Right hindlimb (tissue), 1 donor: ENCODE measurements at places on chromosomes 12 and 14.

- no peak for DNase-seq
These were observed 117.7 kb upstream of the GARIN2 start for GRCh38 chr14:67071506-67071905.

- DNase-seq = no peak
These were observed 114.4 kb downstream of the LMNTD1 start for GRCh38 chr12:25438638-25439037.

GRCh38 chr14:32587461-32587860 is 258.4 kb downstream of the AKAP6 start:
- no peak for DNase-seq

GRCh38 chr14:99035268-99035667 is 236.7 kb downstream of the BCL11B start:
- peak; percentile 70 for DNase-seq

DNA sequence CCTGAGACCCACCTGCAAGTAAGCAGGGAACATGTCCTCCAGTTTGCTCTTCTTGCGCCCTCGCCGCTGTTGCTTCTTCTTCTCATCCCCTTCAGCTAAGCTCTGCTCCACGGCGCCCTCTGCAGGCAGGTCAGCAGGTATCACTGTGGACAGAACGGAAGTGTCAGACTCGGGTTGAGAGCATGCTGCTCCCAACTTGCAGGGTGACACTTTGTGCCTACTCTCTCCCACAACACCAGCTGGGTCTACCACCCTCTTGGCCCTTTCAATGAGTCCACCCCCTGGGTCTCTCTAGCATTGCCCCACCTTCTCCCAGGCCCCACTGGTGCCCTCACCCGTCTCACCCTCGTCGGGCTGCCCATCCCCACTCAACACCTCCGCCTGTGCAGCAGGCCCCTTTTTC is 16.7 kb downstream of the KMT2D start:
- no peak for DNase-seq

- DNase-seq = no peak
These were observed 18.7 kb downstream of the NOS1 start for GRCh38 chr12:117342682-117343081.

GRCh38 chr14:95875831-95876760 is 536 bp upstream of the TUNAR start:
- no peak for DNase-seq

- DNase-seq = no peak
These were observed 32.2 kb downstream of the SYNE3 start for GRCh38 chr14:95484296-95484695.

- DNase-seq = no peak
These were observed 102.7 kb downstream of the LRRK2 start for GRCh38 chr12:40327535-40327934.

DNA sequence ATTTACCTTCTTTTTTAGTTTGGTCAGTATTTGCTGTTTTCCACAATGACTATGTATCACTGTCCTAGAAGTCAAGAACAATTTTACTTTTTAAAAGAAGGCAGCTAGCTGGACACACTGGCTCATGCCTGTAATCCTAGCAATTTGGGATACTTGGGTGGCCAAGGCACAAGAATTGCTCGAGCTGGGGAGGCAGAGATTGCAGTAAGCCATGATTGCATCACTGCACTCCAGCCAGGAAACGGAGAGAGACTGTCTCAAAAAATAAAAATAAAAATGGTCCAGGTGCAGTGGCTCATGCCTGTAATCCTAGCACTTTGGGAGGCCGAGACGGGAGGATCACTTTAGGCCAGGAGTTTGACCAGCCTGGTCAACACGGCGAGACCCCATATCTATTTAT is 28.3 kb downstream of the MDM1 start:
- no peak for DNase-seq

DNA sequence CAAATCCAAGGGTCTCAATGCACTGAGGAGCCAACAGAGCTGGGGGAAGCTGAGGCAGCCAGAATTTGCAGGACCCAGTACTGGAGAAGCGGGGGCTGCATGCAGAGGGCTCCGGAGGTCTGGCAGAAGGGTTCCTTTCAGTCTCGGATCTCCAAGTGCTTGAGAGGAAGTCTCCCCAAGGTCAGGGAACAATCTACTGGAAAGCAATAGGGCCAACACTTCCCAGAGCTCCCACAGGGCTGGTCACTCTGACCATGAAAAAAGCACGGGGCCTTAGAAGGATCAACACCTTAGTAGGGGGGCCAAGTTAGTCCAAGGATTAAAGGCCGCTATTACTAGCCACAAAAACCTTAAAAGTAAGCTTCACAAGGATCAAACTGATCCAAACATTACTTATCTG is 31.7 kb downstream of the SPPL3 start:
- DNase-seq = no peak

- no peak for DNase-seq
These were observed 256.2 kb upstream of the CPNE8 start for GRCh38 chr12:39161465-39162085.

- no peak for DNase-seq
These were observed 14.8 kb downstream of the GUCY2C start for GRCh38 chr12:14681625-14682024.

GRCh38 chr14:77102154-77102553 is 4.1 kb downstream of the CIPC start:
- DNase-seq = no peak

DNA sequence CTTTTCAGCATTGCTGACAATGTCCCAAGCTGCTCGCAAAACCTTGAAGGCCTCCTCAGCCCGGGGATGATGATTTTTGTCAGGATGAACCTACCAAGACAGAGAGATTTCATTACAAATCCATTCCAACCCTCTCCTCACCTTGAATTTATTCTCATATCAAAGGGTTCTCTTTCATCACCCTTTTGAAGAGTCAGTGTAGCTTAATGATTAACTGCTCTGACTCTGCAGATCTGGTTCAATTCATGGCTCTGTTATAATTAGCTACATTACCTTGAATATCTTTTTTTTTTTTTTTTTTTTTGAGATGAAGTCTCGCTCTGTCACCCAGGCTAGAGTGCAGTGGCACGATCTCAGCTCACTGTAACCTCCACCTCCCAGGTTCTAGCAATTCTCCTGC is 5.6 kb downstream of the ORMDL2 start:
- DNase-seq = no peak

DNA sequence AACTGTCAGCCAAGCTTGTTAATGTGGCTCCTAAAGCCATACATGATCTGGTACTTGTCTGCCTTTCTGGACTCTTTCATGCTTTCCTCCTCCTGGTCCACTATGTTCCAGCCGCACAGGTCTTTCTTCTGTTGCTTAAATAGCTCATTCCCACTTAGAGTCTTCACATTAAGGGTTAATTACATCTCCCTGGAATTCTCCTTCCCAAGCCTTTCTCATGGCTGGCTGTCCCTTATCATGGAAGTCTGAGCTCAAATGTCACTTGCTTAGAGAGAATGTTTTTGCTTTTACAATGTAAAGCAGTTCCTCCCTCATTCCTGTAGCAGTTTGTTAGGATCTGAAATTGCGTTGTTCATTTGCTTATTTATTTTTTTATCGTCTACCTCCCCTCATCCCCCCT is 199.6 kb downstream of the TRHDE start:
- no peak for DNase-seq

GRCh38 chr14:88660056-88660455 is 97.2 kb downstream of the ZC3H14 start:
- DNase-seq = no peak

DNA sequence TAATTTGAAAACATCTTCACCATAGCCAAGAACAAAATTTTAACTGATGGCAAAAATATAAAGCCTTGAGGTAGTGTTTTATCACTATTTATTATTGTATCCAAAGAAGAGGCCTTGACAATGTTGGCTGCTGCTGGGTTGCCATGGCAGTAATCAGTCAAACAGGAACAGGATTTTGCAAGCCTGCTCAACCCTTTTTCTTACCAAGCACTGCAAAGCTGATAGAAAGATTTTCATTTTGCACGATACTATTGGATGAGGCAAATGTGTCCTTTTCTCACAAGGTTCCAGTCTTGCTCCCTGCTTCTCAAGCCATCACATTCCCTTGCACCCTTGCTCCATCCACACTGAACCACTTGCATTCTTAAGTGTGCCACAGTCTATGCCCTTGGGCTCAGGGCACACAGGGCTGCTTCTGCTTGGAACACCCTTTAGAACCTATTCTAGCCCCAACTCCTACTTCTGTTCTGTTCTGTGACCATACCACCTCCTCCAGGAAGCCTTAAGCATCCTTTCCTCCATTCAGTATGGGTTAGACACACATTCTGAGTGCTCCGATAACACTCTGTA is 76.5 kb upstream of the AMIGO2 start:
- no peak for DNase-seq

DNA sequence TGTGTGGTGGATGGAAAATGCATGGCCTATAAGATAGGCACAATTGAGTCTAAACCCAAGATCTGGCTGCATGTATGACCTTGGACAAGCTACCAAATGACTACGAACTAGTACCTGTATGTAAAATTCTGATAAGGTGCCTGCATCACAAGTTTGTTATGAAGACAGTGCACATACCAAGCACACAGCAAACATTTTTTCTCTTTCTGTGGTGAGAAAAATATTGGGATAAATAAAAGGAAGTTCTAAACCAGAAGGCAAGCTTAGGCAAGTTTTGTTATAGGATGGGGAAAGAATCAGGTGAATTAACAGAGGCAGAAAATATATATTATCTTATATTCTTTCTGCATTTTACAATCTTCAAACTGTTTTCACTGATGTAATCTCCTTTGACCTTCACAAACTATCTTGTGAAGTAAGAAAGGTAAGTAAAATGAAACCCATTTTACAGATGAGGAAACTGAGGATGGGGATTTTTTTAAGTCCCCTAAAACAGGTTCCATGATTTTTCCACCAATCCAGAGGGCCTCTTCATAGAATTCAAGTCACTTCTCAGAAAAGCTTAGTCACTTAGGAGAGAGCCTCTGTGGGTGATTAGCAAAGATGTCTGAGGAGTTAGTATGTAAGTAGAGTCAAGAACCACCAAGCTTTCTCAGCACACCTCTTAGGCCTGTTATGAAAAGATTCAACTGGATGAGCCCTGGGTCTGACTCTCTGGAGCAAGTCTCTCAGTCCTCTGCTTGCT is 132.0 kb upstream of the RAP1B start:
- DNase-seq = no peak

DNA sequence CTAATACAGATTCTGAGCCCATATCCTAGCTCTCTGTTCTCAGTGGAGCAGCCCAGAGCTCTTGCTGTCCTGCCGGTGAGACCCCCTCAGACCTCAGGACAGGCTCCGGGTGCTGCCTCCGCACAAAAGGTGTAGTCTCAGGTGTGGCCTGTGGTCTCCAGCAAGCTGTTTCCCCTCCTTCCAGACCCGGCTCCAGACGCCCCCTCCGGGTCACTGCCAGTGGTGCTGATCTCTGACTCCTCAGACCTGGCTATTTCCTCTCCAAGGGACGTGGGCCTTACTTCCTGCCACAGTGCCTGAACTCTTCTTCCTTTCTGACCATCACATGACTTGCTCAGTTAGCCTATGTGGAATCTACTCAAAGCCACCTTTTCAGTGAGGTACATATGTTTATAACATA is 337.5 kb downstream of the GLT1D1 start:
- no peak for DNase-seq

- DNase-seq = no peak
These were observed 12.6 kb downstream of the DTX1 start for GRCh38 chr12:113069149-113069548.

DNA sequence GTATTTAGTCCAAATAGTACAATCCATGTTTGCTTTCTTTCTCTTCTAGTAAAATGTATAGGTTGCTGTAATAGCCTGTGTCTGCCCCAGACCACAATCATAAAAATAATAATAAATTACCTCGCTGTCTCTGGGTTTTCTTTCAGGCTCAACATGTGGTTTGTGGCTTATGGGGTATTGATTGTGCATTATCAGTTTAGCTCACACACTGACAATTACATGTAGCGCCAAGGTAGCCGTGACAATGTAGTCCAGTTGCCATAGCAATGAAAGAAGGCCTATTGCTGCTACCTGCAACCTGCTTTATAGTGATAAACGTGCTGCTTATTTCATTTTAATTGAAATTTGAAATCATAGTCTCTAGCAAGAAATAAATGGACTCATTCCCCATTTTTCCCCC is 1009.8 kb downstream of the NRXN3 start:
- DNase-seq = no peak

DNA sequence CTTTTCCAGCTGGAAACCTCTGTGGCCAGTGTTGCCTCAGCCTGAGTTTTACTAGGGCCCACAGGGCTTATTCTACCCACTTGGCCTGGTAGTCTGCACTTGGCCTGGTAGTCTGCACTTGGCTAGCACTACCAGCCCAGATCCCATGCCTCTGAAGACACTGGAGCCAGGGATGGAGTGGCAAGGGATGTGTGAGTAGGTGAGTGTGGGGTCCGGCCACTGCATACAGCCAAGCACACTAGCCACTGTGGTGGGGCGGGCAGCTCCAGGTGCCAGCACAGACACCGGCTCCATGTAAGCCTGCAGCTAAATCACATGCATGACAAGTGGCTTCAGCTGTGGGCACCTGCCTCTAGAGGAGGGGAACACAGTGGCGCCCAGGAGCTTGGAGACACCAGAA is 63.4 kb upstream of the NAV3 start:
- no peak for DNase-seq

- DNase-seq = no peak
These were observed 56.9 kb downstream of the TESC start for GRCh38 chr12:117042171-117042842.

DNA sequence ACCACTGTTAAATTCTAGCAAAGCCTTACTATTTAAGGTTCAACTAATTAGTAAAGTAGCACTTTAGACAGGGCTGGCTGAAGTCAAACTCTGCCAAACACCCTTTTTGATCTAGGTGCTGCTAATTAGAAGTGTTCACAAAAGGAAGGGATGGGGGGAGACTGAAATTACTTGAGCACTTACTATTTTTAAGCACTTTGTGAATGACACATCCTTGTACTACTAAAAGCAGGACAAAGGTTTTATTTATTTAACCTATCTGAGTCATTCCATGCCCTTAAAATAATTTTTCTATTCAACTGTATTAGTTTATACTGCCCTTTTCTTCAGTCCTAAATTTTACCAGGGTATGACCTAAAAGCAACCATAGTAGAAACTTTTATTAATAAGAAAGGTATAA is 20.1 kb downstream of the MBIP start:
- no peak for DNase-seq

DNA sequence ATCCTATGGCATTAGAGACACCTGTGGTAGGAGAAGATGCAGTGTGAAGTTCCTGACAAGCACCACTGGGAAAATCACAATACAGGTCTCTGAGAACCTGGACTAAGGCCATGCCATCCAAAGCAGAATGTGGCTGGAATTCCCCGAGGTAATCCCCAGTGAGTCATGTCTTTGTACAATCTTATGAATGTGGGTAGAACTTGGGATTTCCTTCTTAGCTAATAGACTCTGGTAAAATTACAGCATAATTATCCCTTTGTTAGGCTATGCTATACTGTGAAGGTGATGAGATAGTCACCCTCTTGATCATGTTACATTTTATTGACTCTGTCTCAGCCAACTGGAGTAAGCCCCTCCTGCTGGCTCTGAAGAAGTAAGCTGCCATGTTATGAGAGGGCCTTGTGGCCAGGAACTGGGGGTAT is 224.3 kb upstream of the DCN start:
- no peak for DNase-seq
